ENCODE measurements at places on chromosomes 5 and 9.

DNA sequence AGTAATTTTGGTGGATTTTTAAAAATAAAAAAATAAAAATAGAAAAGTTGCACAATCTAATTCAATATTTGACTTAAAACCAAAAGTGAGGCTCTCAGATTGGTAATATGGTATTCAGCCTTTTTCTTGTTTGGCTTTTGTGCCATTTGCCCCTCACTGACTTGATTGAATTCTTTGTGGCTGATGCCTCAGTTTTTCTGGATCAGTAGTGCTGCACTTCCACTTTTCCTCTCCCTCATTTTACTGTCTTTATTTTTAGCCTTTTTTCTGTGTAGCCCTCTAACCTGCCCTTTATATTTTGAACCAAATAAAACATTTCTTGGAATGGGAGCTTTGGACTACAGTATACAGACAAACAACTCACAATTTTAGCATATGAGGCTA lies 3.8 kb upstream of the MSMP start:
- no peak for DNase-seq

- DNase-seq, result no peak
Measured at GRCh38 chr5:153891394-153891793, 147.3 kb downstream of the FAM114A2 start.

DNA sequence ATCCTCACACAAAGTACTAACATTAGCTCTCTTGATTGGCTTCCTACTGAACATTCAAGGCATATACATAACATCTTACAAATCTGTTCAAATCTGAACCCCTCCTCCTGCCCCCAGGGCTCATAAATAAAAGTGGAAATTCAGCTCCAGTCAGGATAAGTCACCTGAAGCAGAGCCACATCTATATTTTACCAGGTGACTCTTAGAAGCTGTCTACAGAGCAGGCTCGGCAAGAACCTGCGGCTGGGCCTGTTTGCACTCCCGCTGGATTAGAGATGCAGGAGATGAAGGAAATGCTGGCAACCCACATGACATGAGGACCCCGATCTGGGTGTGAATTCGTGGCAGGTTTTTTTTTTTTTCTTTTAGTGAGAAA lies 3.0 kb upstream of the CPLX2 start:
- no peak for DNase-seq

DNA sequence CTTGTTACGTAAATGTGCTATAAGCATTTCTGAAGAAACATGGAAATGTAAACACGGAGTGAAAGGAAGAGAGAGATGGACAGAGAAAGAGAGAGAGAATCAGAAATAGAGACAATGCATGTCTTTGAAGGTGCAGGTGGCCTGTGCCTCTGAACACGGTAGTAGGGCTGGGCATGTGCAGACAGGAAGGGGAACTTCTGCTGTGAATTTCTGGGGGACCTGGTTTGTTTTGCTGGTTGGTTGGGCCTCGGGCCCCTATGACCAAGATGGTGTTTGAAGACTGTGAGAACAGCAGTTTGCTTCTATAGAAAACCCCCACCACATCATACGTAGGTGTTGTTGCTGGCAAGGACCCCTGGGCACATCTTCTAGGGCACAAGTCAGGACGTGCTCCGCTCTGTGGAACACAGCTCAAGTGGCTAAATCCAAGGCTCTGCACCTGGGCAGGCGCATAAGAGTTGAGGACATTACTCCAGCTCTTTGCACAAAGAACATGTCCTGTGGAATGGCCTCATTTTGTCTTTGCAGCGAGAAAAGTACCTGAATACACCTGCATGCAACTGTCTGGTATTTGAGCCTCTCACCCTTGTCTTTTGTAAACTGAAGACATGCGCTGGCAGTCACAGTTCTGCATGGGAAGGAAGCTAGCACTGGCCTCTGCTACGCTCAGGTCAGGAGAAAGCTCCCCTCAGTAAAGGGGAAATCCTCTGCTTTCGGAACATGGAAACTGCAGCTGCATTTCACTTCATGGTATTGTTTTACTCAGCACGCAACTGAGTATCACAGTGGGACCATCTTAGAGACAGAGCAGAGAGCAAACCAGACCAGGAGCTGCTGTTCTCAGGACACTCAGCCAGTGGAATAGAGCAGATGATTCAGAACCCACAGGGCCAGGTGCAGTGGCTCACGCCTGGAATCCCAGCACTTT lies 2.7 kb downstream of the OR2V2 start:
- no peak for DNase-seq

- no peak for DNase-seq
Measured at GRCh38 chr5:55052383-55052931, 28.4 kb downstream of the GZMK start.

- DNase-seq, result no peak
Measured at GRCh38 chr9:124020520-124021384, 9.2 kb downstream of the LHX2 start.

- DNase-seq, result no peak
Measured at GRCh38 chr9:7967851-7968250, 168.3 kb upstream of the DMAC1 start.

DNA sequence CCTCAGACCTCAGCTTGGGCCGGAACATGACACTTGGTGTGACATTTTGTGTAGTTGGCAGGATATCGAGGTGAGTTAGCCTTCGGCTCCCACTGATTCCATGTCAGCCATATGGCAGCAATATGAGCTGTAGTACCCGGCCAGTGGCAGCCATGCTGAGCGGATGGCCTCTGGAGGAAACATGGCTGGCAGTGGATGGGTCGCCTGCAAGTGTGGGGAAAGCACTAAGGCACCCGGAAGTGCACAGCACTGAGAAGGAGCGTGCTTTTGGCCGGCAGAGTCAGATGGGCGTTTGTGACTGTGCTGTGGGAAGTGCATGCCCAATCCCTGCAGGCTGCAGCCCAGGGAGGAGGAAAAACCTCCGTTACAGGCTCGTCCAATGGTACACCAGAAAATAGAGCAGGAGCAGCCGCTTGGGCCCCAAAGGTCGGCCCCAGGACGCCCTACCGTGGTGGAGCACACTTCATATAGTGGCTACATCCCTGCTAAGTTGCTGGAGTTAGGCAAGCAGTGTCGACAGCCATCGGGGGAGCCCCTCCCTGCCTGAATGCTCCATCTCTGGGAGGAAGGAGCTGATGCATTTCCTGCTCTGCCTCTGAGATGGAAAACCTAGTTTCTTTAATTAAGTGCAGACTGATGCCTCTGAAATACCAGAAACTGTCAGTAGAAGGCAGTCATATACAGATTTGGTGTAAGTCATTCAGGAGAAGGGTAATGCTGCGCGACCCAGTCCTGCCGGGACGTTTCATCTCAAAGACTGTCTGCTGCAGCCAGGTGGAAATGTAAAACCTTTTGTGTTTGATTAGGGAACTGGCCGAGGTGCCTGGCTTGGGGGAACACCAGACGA lies 2185.8 kb upstream of the ACO1 start:
- DNase-seq, result no peak

GRCh38 chr5:12805165-12805698 lies 901.0 kb upstream of the CTNND2 start:
- DNase-seq, result no peak

GRCh38 chr5:179753971-179754370 lies 21.3 kb downstream of the MAML1 start:
- DNase-seq, result no peak

DNA sequence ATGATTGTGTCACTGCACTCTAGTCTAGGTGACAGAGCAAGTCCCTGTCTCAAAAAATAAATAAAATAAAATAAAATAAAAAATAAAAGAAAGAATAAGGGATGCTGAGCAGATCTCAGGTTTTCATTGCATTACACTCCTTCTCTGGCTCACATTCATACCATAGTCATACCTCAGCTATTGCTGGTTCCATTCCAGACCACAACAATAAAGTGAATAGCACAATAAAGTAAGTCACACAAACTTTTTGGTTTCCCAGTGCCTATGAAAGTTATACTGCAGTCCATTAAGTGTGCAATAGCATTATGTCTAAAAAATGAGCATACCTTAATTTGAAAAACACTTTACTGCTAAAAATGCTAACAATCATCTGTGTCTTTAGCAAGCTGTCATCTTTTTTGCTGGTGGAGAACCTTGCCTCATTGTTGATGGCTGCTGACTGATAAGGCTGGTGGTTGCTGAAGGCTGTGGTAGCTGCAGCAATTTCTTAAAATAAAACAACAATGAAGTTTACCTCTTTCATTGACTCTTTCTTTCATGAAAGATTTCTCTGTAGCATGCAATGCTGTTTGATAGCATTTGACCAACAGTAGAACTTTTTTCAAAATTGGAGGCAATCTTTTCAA lies 415.7 kb downstream of the ZNF608 start:
- no peak for DNase-seq

DNA sequence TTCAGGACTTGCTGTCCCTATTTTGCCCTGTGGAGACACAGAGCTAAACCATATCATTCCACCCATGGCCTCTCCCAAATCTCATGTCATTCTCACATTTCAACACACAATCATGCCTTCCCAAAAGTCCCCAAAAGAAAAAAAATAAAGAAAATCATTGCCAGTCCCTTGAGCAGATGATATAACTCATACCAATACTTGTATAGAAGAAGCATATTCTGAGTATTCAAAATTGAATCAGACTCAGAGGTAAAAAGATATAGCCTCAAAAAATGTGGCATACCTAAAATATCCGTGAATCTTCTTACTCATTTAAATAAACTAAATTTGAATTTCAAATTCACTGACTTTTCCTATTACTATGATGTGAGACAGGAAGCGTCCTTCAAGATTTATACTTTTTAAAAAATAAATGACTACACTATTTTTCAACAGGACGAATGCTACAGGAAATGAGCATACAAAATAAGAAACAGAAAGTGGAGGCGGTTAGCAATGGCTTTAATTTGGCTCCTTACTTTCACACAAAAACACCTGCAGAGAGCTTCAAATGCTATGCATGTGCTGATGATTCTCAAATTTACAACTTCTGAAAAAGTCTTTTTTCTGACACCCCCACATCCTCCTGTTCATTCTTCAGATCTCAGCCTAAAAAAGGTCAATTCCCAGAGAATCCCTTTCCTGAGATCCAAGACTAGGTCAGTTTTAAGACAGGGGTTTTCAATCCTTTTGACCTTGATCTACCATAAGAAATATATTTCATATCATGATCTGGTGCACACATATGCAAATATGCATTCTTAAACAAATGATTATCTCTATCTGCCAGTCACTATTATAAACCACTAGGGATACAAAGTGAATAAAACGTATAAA lies 39.6 kb upstream of the DMXL1 start:
- no peak for DNase-seq

DNA sequence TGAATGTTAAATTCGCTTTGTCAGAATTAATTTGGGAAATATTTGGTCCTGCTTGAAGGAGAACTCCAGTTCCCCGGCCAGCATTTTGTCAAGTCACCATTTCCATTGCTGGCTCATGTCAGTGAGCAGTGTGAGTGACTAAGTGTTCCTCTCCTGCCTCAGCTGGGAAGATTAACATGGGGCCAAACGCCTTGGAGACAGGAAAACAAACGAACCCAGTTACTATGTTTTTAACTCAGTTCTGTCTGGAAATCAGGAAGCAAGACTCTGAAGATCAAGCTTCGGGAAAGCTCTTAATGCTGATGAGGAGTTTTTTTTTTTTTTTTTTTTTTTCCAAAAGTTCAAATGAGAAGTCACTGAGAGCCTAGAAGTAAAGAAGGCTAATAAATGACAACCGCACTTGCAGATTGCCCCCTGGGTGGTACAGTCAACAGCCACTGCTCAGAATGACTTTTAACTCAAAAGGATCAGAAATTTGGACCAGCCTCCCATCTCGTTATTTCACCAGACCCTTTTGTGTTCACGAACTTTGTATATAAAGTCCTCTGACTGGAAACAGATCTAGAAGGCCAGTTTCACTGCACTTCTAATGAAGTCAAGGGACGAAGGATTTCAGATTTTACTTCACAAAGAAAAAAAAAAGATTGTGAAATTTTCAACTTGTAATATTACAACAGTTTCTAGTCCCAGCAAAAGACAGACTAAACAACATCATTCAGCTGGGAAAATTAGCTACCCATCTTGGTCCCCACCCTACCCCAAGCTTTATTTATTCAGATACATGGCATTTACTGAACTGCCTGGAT lies 121.3 kb downstream of the LHFPL2 start:
- no peak for DNase-seq
